ENCODE measurements at places on chromosomes 2 and 18.

- no peak for DNase-seq
These were observed 861 bp upstream of the KLHL23 start for GRCh38 chr2:169732583-169733358.

DNA sequence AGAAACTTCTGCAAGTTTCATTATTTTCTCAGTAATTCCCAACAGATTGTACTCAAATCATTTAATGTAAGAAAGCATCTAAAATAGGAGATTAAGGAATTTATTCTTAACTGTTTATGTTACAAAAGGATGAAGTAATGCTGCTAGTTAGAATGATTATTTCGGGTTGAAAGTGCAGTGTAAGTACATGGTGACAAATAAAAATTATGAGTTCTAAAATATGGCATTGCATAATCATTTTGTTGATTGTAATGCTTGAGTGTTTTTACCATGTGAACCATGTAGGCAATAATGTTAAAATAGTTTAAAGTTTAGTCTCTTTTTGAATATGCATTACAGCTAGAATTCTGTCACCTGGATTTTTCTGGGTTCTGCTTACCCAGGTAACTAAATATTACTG lies 149.0 kb upstream of the SP5 start:
- no peak for DNase-seq

- DNase-seq: no peak
These were observed 21.4 kb downstream of the MGAT5 start for GRCh38 chr2:134275058-134275862.

DNA sequence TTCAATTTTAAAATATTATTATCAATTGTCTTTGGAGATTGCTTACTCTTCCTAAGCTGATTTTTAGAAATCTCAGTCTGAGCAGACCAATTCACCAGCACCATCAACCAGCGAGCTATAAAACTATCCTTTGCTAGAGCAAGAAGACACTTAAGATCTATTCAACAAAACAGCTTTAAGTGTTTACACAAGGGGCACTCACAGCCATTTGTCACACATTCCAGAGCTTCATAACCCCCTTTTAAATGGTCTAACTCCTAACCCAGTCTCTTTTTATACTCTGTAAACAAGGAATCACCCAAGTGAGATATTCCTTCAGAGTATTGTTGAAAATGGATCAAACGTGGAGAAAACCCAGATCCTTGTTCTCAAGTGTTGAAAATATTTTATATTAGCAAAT lies 1294.1 kb upstream of the CHAC2 start:
- no peak for DNase-seq

DNA sequence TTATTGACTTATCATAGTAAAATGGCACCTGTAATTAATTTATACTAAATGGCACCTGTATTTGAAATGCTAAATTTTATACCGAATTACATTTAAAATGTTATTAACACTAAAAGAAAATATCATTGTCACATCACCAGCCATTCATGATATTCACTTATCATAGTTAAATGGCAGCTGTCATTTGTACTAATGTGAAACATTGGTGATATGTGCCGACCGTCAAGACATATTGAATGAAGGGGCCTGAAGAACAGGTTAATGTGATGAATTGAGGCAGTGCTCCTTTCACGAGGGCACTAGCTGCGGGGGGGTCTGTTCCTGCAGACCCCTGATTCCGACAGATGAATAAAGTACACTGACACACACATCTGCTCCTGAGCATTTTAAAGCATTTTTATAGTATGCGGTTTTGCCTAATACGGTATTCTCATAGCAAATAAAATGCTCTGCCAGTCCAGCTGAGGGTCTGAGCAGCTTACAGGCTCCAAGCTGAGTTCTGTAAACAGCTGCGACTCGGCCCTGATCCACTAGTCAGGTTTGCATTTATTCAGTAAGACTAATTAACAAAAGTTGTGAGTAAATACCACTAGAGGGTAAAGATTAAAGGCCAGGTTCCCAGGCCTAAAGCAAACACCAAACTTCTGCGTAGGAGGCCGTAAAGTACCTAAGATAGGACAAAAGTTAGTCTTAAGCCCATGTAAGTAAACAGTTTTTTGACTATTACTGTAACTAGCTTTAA lies 593.4 kb upstream of the NETO1 start:
- no peak for DNase-seq

DNA sequence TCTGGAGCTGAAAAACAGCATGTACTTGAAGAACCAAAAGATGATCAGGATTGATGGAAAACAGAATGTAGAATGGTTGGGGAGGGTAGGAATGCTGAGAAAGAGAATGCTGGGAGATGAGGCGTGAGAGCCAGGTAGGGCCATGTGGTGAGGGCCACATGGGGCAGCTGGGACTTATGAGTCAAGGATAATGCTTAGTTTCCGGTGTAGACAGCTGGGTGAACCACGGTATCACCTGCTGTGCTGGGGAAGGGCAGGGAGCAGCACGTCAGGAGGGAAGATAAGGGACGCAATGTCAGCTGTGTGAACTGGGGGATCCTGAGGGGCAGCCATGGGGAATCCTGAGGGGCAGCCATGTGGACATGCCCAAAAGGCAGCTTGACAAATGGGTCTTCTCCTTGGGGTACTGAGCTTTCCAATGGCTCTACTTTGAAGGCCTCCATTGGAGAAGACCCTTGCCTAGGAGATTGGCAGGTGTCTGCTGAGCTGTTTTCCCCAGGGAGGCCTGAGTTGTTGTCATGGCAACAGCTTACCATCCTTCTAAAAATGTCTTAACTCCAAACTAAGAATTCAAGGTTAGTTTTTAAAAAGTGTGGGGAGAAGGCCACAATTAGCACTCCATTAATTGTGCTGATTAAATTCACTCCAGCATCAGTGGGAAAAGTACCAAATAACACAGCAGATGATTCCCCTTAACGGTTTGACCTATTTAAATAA lies 51.1 kb downstream of the MTHFD2 start:
- no peak for DNase-seq

DNA sequence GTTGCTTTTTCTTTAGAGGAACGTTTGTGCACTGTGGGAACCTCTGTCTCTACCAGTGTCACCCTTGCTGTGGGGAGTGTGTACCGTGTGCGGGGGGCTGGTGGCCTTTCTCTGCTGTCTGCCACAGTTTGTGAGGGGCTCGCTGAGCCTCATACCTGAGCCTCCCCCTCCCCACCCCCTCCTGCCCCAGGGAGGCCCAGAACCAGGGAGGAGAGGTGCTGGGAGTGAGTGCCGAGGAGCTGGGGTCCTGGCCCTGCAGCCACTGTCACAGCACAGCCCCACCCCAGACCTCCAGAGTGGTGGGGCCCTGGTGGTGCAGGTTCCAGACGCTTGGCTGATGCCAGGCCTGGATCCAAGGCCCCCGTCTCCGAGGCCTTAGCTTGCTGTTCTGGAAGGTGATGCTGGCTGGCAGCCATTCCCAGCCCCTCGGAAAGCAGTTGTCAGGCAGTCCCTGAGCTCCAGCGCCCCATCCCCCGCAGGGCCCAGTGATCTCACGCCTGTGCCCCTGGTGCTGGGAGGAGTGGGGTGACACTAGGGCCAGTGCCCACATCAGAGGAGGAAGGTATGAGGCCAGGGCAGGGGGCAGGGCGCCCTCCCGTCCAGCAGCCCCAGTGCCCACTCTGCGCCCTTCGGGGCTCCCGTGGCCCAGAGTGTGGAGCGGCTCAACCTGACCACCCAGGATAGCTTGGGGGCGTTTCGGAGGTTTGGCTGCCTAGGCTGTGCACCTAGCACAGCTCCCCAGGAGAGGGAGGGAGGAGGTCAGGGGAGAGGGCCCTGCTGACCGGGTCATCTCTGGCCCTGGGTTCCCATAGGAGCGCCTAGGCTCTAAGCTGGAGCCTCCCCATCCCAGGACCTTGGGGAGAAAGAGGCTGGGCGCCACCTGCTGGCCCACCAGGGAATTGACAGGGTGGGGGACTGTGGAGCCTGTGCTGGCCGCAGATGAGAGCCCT lies 53.0 kb upstream of the ALPP start:
- DNase-seq: peak; percentile 57

- no peak for DNase-seq
These were observed 852.6 kb upstream of the SALL3 start for GRCh38 chr18:78127041-78127440.

DNA sequence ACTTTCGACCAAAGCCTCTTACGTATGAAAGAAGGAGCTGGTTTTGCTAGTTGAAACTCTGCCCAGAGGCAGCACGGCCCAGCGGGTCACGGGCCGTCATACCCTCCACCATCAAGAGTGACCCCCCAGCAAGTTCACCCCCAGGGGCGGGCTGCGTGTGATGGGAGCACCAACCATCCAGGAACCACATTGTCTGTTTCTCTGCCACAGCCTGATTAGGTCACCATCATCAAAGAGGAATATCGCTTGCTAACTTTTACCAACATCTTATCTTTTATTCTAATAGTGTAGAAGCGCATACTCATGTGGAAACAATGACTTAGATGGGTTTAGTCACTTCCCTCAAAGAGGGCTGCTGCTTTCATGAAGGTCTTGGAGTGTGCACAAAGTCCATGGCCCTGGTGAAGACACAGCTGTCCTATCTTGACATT lies 116.6 kb upstream of the SMIM21 start:
- no peak for DNase-seq

DNA sequence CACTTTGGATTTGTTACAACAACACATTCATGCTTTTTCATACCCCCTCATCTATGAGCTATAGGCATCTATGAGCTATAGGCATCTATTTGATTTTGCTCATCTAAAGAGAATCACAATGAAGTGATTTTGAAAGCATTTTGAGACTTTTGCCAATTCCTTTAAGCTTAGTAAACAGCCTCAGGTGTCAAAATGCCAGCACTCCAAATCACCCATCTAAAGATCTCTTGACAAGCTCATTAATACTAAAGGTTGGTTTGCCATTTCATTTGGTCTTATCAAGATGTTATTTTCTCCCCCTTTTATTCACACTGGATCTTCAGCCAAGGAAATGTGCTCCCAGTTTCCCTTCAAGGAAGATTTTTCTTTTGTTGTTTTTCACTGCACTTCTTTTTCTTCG lies 110.7 kb upstream of the TLK1 start:
- DNase-seq: no peak

DNA sequence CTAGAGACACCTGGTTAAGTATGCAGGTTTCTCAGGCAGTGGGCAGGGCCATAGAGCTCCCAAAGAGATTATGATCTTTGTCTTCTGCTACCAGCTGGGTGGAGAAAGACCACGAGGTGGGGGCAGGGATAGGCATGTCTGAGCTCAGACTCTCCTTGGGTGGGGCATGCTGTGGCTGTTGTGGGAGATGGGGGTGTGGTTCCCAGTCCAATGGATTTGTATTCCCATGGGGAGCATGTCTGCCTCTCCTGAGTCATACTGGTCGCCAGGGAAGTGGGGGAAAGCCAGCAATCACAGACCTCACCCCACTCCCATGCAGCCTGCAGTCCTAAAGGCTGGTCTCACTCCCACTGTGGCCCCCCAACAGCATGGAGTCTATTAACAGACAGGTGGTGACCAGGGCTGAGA lies 31.4 kb upstream of the RHOB start:
- DNase-seq: no peak
